D721Med (cell line): ENCODE measurements at places on chromosomes 12 and 14.

GRCh38 chr14:45526715-45527549 is 273.9 kb upstream of the MIS18BP1 start:
- peak; percentile 13 for DNase-seq

DNA sequence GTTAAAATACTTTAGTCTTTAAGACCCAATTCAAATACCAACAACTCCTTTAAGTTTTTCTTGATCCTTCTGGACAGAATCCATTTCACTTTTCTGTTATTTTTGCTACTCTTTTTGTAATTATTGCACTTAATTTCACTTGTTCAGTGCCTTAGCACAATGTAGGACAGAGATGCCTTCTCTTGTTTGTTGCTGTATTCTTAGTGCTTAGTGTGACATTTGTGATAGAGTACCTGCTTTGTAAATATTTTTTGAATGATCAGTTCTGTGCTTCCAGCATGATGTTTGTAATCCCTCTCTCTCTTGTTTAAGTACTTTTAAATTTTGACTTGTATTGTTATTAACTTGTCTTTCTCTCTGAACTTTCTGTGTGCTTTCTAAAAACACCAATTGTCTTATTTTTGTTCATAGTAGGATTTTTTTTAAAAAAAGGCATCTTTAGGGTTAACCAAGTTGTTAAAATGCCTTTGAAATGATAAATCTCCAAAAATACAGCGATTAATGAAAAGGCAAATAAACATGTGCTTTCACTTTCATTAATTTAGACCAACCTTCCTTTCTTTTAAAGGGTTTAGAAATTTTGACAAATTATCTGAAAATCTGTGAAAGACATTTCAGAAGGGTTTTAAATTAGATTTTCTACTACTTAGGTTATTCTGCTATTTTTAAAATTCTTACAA is 11.9 kb downstream of the NAA30 start:
- DNase-seq: no peak

- no peak for DNase-seq
Observed at GRCh38 chr14:31336646-31337045, 83.7 kb downstream of the HEATR5A start.

DNA sequence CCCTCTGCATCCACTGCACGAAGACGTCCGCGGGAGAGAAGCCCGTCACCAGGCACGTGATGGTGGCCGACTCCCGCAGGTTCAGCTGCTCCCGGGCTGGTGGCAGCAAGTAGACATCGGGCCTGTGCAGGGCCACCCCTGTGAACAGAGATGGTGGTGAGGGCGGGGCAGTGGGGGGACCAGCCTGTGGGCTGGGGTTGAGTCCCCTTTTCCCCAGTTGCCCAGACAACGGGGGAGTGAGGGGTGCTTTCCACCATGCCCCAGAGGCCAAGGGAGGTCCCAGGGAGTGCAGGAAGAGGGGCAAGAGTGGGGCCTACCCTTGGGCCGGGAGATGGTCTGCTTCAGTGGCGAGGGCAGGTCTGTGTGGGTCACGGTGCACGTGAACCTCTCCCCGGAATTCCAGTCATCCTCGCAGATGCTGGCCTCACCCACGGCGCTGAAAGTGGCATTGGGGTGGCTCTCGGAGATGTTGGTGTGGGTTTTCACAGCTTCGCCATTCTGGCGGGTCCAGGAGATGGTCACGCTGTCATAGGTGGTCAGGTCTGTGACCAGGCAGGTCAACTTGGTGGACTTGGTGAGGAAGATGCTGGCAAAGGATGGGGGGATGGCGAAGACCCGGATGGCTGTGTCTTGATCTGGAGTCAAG is 328.3 kb downstream of the TMEM121 start:
- no peak for DNase-seq

GRCh38 chr14:106343626-106344025 is 817.2 kb downstream of the TMEM121 start:
- no peak for DNase-seq

DNA sequence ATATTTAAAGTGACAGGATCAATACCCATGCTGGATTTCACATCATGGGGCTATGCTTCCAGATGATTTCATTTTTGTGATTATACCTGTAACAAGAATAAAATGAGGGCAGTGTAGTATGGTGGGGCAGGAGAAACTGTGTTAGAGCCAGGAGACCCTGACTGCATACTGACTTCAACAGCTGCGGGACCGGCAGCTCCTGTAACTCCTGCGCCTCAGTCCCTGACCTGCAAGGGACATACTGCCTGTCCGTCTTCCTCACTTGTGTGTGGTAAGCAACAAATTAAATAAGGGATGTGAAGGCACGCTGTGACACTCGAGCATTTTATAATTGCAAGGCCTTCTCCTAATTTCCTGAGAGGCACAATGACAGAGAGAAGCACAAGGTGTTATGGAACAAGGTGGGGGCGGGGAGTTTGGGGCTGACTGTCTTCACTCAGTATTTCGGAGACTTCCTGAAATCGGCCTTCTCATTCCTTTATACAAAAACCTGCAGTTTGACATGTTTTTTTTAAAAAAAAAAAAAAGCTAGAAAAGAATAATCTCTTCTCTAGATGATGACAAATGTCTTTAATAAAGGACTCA is 164.2 kb downstream of the TTC7B start:
- no peak for DNase-seq

DNA sequence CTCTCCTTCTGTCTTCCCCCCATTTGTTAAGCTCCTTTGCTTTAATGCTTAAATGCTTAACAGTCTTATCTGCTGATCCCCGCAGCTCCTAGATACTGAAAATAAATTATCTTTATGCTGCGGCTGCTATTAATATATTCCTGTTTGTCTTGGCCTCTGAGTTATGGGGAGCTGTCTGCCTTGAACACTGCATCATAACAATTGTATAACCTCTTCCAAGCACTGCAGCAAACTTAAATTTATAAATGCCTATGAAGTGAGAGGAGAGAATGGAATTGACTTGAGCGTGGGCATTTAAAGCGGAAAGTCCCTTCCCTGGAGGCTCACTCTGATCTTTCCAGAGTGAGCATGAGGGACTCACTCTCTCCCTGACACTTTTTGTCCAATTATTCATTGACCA is 23.1 kb upstream of the DCP1B start:
- DNase-seq: no peak

DNA sequence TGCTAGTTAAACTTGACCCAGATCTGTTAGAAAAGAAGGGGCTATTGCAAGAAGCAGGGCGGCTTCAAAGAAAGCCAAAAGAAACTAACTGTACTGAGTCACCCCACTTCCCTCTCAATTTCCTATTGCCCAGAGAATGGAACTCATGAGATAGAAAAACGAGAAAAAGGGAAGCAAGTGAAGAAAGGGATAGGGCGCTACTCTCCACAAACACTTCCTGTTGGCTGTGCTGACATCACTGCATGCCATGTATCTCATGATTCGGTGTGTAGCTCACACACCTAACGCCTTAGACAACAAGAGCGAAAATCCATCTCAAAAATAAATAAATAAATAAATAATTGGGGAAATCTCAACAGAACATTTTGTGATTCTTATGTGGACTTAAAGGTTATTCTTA is 13.0 kb upstream of the P2RX4 start:
- no peak for DNase-seq

- DNase-seq: peak; percentile 50
Observed at GRCh38 chr12:2783936-2784600, 10.7 kb upstream of the FKBP4 start.

GRCh38 chr14:90447720-90448497 is 51.1 kb downstream of the CALM1 start:
- no peak for DNase-seq

DNA sequence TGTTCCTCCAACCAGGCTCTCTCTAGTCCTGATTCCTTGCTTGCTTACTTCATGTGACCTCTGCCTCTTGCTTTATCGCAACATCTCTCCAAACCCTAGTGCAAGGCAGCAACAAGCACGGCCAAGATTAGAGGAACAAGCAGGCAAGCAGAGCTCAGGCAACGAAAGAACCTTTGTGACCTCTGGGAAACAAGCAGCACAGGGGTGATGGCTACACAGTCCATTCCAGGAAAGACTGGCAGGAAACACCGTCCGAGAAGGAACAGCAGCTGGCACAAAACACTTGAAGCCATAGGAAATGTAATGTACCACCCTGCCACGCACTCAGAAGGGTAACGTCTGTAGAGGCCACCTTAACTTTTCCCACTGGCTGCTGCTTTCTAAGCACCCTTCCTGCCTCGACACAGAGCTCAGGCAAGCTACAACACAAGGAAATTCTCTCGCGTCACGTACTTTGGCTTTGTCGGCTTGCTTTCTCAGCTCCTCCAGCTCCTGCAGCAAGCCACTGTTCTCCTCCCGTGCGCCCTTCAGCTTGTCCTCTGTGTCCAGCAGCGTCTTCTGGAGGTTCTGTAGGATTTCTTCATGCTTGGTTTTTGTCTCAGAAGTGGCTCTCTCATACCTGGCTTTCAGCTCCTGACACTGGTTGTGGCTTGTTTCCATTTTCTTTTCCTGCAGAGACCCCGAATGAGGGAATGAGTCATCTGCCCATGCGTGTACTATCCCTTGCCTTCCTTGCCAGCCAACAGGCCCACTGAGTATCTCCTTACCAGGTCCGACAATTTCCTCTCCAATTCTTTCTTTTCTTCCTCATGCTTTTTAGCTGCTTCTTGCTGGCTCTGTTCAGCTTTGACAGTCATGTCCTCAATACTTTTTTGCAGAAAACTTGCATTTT is 61.4 kb upstream of the VPS33A start:
- DNase-seq: no peak

- no peak for DNase-seq
Observed at GRCh38 chr12:79848339-79848738, 86.6 kb downstream of the PPP1R12A start.

DNA sequence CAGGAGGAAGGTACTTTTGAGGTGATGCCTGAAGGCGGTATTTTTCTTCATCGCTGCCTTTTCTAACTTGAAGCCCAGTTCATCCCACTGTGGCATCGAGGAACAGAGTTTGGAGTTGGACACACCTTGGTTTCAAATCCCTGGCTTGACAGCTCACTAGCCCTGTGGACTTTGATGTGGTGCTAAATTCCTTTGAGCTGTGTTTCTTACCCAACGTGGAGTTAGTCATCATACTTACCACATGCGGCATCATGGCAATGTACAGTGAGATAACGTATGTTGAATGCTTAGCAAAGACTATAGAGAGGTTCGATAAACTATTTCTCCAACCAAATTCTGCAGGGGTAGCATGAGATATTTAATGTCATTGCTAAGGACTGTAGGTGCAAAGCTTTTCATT is 3.4 kb downstream of the PLEKHG3 start:
- DNase-seq: no peak

GRCh38 chr14:101022121-101022520 is 118.6 kb upstream of the RTL1 start:
- no peak for DNase-seq

DNA sequence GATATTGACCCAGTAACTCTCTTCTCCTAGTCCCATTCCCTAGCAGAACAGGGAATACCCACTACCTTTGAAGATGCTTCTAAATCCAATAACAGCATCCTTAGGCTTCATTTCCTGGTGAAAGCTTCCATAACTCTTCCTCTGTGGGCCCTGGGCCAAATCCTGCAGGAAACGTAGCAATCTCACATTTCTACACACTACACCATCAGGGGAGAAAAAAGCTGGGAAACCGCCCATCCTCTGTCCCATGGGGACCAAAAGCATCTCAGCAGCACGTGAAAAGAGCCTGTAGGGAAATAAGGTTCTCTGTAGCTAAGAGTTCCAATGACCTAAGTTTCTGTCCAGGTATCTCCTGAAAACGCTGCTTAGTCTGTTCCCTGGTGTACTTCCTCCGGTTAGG is 340.2 kb downstream of the DPF3 start:
- no peak for DNase-seq

- DNase-seq: no peak
Observed at GRCh38 chr12:126706300-126706699, 1560.7 kb upstream of the TMEM132C start.

- DNase-seq: no peak
Observed at GRCh38 chr14:95340201-95340697, 20.5 kb upstream of the CLMN start.

DNA sequence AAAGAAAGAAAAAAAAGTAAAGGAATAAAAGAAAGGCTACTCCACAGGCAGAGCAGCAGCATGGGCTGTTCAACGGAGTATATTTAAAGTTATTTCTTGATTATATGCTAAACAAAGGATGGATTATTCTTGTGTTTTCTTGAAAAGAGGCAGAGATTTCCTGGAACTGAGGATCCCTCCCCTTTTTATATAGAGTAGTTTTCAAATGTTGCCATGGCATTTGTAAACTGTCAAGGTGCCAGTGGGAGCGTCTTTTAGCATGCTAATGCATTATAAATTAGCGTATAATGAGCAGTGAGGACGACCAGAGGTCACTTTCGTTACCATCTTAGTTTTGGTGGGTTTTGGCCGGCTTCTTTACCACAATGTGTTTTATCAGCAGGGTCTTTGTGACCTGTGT is 383.0 kb downstream of the PCNX1 start:
- no peak for DNase-seq

DNA sequence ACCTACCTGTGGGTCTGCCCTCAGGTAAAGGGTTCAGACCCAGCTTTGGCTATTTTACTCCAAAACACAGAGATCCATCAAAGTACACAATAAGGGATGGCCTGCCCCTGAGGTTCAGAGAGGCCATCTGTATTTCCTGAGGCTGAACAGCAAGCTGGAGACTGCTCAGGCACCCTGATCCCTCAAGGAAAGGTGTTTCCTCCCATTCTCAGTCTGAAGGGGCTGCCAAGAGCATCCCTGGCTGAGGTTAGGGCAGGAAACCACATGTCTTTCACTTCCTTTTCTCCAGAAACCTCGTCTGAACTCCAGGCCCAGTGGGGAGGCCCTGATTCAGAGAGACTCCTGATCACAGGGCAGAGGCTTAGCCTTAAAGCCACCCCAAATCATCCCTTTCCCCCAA is 1.5 kb downstream of the RILPL1 start:
- DNase-seq: no peak
